ENCODE measurements at places on chromosomes 5 and 9.

- no peak for DNase-seq
These were observed 10.2 kb upstream of the NKD2 start for GRCh38 chr5:998246-999031.

GRCh38 chr5:109938453-109938852 lies 248.7 kb downstream of the MAN2A1 start:
- no peak for DNase-seq

DNA sequence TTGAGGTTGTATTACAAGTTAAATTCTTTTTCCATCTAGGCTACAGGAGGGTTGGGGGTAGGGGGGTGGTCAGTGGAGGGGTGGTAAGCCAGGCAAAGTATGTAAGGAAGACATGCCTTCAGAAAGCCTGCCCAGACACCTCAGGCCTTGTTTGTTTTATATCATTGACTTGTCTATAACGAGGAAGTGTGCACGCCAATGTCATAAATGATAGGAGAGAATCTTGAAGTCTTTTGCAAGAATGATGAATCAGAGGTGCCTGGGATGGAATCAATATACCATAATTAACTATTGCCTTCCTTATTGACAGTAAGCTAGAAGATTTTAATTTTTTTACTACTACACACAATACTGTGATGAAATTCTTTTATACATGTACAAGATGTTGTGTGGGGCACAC lies 90.7 kb downstream of the SEC61B start:
- no peak for DNase-seq

DNA sequence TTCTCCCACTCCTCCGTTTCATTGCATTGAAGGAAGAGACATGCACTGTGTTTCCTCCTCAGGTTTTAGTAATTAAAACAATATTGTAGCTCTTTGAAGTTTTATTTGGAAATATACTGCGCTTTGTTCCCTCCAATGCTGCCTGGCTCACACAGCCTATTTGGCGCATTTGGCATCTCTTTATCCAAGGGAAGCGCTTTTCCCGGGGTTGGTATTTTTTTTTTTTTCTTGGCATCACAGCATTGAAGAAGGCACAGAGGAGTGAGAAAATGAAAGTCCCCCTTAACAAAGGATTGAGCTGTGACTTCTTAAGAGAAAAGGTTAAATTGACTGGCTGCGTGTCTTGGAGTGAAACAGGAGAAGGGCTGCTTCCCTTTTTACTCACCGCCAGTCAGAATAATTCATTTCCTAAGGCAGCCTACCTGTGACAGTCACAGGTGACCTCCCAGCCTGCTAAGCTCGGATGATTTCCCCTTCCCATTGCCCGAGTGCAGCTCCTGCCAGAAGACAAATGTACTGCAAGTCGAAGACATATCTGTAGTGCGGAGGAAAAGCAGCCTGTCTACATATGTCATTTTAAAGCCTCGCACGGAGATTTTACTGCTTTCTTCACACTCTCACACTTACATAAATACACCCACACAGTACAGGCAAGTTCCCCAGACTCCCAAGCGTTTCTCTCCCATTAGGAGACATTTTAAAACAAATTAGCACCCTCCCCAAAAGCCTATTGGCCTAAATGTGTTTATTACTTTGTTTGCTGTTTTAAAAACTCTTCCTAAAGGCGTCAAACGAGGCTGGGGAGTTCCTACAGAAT lies 665.5 kb upstream of the ZNF608 start:
- no peak for DNase-seq

DNA sequence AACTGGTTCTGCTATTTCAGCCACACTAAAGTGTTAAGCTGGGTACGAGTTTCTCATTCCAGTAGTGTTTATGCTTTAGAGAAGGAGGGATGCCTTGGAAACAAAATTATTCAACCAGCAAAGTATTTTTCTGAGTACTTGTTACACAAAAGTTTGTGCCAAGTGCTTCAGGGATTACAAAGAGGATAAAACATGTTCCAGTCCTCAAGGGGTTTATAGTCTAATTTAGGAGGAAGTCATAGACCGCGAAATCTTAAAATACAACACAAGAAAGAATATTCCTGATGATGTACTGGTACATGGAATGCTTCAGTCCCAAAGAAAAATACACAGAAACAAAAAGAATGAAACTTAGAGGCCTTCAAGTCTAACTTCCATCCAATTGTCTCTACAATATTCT lies 85.4 kb upstream of the NR4A3 start:
- DNase-seq: no peak

DNA sequence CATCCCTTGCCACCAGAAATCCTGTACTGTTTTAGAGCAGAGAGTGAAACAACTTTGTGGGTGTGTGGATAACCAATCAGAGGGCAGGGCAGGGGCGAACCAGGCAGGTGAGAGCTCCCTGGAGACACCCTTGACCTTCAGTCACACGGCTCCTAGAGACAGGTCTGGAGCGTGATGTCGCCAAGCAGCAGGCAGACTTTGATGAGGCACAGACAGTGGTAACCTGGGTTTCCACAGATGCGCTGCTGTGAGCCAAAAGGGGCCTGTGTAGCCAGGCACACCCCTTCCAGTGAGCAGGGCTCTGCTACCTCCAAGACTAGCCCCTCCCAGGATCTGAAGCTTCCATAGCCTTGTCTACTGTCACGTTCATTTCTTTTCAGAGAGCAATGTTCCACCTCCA lies 317.8 kb upstream of the ADCY2 start:
- no peak for DNase-seq

DNA sequence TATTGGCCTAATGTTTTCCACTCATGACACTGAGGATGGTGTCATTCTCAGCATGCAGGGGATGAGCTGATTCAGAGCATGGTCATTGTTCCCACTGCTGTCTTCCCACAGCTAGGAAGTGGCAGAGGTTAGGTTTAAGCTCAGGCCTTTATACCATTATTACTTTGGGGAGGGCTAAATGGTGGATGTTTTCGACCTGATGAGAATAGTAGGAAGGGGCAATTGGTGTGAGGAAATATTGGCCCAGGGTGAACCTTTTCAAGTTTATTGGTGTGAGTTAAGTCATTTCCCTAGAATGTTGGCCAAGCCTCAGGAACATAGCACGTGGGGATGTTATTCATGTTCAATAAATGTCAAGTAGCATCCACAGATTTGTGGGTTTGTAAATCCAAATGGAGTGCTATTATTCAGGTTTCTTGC lies 59.6 kb downstream of the ARHGAP26 start:
- no peak for DNase-seq

- no peak for DNase-seq
These were observed 23.5 kb downstream of the NMRK1 start for GRCh38 chr9:75064307-75065025.

- no peak for DNase-seq
These were observed 16.7 kb downstream of the GCNT1 start for GRCh38 chr9:76475686-76476085.
